Stimulated activated CD8-positive, alpha-beta memory T cell treated with anti-CD3 and anti-CD28 coated beads, Interleukin-7, amount 100 ng/mL, for 4 hours (primary cell): ENCODE measurements at places on chromosomes 11 and 22.

DNA sequence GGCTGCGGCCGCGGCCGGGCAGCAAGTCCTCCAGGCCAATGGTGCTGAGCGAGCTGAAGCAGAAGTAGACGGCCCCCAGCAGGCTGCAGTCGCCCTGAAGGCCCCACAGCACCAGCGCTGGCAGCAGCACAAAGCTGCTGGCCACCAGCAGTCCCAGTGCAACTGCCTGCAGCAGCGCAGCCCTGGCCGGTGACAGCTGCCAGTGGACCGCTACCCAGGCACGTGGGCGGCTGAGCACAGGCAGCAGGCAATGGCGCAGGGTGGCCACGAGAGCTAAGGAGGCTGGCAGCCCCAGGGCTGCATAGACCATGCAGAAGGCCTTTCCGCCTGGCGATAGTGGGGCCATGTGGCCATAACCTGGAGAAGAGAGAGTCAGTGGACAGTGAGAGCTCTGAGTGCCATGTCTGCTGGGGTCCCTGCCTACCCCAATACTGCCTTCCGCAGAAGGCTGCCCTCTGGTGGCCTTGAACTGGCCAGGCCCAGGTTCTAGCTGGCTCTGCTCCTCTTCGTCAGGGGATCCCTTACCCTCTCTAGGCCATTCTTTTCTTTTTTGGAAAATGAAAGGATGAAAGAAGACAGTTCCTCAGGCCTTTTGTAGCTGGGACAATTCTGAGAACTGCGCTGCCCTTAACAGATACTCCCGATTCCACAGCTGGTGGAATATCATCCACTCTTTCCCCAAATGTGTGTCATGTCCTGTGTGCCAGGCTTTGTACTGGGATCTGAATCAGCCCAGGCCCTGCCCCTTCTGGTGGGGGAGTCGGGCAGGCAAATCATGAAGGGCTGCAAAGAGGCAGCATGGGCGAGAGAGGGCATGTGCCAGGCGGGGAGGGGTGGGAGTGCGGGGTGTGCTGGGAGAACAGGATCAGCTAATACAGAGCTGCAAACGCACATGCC is 1.8 kb downstream of the KCNK7 start:
- DNase-seq, result no peak

DNA sequence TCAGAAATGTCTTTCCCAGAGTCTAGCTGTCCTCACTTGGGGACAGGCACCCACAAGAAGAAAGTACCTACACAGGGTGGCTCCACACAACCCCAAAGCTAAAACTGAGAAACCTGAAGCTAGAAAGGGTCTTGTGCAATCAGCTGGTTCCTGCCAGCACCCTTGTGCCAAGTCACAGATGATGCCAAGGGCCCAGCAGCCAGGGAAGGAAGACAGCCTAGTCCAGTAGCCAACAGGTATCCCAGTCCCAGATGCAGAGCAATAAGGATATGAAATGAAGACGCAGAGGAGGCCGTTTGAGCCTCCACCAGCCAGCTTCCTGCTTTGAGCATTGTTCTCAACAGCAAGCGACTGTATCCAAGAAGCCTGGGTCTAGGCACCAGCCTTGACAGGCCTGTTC is 6.1 kb downstream of the PLEKHA7 start:
- DNase-seq, result no peak

DNA sequence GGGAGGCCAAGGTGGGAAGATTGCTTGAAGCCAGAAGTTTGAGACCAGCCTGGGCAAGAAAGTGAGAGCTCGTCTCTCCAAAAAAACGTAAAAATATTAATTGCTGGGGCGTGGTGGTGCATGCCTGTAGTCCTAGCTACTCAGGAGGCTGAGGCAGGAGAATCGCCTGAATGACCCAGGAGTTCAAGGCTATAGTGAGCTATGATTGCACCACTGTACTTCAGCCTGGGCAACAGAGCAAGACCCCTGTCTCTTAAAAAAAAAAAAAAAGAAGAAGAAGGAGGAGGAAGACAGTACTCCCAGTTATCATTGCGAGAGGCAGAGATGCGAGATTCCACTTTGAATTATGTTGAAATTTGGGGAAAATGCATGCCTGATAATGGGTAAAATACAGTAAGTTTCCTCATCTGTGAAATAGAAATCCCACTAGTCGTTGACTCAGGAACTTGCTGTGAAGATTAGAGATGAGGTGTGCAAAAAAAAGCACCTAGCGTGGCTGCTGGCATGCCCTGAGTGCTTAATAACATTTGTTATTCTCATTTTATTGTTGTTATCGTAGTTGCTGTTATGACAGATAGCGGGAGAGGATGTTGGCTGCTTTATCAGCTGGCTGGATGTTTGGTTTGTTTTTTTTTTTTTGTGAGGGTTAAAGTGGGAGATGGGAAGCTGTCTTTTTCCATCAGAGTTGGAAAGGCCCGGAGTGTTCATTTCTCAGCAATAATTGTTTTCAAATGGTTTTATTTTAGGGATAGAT is 33.4 kb downstream of the BCR start:
- no peak for DNase-seq

DNA sequence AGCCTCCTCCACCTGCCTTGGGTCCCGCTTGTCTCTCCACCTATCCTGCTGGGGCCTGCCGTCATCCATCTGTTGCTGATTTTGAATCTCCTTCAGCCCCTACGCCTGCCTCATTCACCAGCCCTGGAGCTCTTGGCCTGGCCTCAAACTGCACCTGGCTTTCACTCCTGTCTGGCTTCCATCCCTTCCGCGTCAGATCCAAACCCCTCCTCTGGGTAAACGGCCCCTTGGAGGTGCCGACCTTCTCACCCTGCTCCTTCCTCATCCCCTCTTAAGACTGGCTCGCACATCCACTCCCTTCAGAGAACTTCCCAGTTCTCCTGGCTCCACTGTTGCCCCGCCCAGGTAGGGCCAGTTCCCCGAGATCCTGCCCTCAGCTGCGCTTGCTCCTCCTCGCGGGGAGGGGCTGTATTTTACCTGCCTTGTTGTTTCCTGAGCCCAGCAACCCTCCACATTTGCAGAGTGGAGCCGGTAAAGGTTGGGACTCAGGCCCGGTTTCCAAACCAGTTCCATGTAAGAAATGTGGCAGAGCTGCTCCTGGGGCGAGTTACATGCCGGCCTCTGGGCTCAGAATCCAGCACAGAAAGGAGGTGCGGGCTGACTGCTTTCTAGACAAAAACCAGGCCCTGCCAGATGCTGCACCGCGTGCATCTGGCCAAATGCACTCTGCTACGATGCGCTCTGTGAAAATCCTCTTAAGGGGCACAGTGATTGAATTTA is 13.9 kb upstream of the SHANK2 start:
- no peak for DNase-seq

GRCh38 chr22:48664586-48664985 is 1163.1 kb downstream of the BRD1 start:
- DNase-seq, result no peak

DNA sequence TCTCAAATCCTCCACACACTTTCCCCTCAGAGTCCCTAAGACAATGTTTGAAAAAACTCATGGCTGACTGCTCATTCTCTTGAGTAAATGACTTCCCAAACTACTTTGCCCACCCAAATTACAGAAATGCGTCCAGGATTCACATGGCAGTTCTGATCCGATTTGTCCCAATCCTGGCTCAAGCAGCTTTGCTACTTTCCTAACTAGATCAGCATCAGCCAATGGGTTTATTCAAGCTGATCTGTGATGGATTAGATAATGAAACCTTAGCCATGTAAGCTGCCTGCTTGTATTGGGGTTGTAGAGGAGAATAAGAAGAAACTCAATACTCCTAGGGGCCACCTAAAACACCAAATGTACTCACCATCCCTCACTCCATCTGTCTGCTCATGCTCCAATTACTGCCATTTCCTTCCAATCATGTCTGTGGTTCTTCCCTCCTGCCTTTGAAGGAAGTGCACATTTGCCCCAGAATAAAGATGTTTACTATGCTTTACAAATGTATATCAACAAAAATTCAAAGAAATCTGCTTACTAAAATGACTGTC is 6.9 kb downstream of the RBFOX2 start:
- no peak for DNase-seq

- DNase-seq, result no peak
Observed at GRCh38 chr11:130144141-130144540, 15.4 kb upstream of the ST14 start.

GRCh38 chr11:125935056-125935455 is 10.8 kb upstream of the VSIG10L2 start:
- DNase-seq, result no peak

DNA sequence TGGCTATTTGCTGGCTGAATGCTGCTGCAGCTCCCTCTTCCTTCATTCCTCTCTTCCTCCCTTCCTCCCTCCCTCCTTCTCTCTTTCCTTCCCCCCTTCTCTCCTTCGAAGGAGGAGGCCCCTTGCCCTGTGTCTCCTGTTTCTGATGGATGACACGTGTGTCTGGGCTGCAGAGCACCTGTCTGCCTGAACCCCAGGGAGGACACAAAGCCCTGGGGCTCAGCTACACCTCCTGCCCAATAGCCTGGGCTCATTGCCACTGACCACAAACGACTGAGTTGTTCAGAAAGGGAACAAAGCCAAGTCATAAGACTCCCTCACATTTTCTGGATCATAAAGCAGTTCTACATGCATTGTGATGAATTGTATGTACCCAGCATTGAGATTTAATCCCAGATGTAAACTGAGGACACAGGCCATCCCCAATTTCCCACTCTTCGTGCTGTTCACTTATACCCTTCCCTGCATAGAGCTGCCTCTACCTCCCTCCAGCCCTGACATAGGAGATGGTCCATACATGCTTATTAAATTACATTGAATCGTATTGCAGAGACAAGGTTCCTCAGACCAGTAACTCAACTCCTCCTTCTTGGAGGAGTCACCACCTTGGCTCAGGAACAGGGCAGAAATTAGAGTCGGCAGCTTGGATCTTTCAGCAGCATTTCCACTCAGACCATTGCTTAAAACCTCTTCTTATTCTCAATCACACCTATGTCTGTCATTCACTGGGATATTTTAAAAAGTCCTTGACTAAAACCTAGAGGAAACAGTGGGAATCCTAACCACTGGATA is 1.2 kb downstream of the CSRP3 start:
- no peak for DNase-seq

GRCh38 chr11:117425679-117426296 is 98.1 kb downstream of the CEP164 start:
- no peak for DNase-seq

DNA sequence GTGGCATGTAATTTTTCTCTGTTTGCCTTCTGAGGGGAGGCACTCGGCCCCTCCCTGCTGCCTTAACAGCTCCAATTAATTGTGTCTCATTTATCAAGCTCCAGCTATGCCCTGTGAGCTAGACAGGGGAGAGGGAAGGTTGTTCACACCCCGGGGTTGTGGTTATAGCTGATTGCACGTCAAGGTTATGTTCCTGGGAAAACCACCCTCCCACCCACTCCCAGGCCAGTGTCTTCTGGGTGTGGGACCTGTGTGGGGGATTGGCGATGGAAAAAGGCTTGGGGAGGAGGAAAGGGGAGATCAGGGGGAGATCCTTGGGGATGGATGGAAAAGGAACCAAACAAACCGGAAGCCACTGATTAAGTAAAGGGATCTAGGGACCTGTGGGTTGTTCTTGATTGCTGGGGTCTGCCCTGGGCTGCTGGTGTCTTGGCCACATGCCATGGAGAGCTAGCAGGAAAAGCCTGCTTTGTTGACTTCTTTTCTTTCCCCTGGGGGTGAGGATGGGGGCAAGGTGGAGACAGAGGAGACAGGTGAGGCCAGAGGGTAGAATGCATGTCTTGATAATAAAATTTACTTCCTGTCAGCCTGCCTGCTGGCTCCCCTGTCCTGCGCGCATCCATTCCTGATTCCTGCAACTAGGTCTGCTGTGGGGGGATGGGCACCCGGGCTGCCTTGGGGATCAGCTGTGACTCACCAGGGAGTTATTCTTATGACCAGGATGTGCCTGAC is 13.5 kb upstream of the SORL1-AS1 start:
- DNase-seq, result peak; percentile 47

GRCh38 chr11:8930456-8931175 is 2.1 kb downstream of the C11orf16 start:
- DNase-seq, result no peak

DNA sequence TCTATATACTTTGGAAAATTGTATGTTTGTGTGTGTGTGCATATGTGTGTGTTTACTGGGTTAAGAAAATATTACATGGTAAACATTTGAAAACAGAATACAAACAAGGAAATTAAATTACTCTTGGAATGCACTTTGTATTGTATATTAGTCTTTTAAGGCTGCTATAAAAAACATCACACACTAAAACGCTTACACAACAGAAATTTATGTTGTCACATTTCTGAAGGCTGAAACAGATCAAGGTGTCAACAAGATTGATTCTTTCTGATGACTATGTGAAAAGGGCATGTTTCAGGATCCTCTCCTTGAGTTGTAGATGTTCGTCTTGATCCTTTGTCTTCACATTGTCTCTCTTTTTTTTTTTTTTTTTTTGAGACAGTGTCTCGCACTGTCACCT is 149.1 kb upstream of the CNTN5 start:
- no peak for DNase-seq

DNA sequence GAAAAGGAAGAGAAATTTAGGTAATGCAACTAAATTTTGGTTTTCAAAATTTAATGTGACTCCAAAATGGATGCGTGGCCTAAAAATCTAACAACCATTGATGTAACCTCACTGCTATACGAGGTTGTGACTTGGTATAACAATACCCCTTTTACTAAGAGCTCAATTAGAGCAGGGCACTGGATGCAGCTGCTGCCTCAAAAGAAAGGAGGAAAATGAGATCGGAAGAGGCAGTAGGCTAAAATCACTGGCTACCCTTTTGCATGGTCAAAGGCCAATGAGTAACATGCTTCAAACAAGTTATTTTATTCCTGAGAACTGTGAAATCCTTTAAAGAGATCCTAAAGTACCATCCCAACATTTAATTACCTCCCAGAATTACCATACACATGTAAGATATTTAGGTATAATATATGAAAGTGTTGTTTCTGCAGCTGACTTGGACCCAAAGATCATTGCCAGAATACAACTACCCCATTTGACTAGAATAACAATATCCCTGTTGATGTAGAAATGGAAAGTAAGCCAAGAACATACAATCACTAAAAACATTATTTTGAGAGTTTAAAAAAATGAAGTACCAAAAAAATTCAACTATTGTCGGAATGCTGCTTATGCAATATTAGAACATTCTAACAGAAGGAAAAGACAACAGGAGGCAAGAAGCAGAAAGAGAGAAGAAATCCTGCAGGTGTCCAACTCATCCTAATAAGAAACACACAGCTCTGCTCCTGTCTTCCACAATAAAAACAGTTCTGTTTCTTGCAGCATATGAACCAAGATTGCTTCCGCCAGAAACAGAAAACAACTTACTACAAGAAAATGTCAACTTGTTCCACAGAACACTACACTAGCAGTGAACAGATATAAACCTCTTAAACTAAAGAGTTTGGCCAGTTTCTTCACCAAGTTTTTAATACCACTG is 15.0 kb downstream of the SIK3 start:
- no peak for DNase-seq

- no peak for DNase-seq
Observed at GRCh38 chr11:128689948-128690664, 3.8 kb upstream of the FLI1 start.
